ENCODE measurements at places on chromosomes 3 and 15.

GRCh38 chr3:185093116-185093515 is 59.7 kb downstream of the C3orf70 start:
- DNase-seq, result no peak

DNA sequence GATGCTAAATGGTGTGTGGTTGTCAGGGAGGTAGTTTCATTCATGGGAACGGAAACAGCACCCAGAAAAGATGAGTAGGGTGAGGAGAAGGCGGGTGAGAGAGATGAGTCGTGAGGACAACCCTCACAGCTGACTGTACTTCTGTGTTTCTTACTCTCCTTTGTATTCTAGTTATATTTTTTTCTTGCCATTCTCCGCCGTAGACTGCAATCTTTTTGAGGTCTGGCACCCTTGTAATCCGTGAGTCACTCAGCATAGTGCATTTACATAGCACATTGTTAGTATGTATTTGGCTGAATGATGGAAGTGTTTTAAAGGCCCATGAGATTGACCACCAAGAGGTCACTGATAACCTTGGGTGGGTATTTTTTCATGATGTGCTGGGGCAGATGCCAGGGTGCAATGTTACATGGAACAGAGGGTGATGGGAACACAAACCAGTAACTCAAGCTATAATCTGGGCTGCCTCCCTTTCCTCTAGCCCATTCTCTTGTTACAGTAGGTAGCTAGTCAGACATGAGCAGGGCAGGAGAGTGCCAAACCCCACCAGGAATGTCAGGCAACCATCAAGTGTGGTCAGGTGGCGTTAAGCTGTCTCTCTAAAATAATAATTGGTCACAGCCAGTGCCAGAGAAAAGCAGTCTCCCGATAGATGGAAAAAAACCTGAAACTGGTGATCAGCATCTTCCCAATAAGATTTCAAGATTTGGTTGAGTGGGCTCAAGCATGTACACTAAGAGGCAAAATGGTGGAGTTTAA is 18.8 kb upstream of the DGKG start:
- DNase-seq, result no peak

DNA sequence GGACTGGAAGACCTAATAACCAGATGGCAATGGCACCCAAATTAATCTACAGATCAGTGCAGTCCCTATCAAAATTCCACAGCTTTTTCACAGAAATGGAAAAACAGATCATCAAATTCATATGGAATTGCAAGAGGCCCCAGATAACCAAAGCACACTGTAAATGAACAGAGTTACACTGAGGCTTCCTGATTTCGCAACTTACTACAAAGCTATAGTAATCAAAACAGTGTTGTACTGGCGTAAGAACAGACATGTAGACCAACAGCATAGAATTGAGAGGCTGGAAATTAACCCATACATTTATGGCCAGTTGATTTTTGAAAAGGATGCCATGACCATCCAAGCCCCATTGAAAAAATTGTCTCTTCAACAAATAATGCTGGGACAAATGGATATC is 16.2 kb downstream of the XPC start:
- no peak for DNase-seq

DNA sequence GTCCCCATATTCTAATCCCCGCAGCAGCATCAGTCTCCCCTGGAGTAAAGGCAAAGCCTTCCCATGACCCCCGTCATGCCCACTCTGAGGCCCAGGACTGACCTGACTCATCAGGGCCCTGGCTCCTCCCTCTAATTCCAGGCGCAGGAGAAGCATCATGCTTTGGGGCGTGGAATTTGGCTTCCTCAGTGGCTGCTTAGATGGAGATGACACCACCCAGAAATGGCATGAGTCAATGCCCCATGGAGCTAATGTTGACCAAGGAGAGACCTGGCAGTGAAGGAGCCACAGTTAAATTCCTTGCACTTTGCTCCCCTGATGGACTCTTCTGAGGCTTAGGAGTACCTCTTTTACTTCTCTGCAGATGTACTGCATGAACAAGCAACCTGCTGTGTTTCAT is 204.2 kb upstream of the PROK2 start:
- peak; percentile 72 for DNase-seq

DNA sequence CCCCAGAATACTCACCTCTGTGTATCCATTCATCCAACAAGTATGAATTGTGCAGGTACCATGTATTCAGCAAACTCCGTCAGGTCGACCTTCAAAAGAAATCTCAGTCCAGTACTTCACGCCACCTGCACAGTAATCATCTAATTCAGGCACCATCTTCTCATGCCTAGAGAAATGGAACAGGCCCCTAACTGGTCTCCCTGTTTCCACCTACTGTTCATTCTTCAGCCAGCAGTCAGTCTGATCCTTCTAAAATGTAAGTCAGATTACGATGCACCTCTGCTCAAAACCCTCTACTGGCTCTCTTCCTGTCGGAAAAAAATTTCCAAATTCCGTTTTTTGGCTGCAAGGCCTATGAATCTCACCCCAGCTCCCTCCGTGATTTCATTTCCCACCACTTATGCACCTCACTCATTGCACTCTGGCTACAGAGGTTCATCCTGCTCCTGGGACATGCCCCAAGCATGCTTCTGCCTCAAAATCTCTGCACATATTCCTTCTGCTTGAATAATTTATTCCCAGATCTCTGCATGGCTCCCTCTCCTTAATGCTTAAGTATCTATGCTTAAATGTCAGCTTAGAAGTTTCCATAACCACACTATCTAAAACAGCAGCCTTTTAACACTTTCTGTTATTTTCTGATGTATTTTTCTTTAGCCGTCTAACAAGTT is 47.5 kb upstream of the PPP2R3A start:
- no peak for DNase-seq

DNA sequence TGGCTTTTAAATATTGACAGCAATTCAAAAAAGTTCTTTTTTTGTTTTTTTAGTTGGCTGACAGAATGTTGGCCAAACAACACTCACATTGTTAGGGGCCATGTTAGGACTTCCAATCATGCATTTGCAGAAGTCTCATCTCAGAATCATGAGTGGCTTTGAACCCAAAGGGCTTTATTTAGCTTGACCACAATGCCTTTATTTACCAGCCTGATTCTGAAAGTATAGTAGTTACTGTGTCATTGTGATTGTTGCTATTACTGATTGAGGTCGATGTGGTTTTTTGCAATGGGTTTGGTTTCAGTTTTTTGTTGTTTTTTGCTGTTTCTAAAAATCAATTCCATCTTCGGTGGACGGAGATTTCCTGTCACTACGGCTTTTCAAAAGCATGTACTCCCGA is 7.2 kb downstream of the GLDN start:
- no peak for DNase-seq

- DNase-seq, result no peak
These were observed 45.6 kb downstream of the BCL2L10 start for GRCh38 chr15:52066842-52067544.
